ENCODE measurements at places on chromosomes 5 and 9. TPM values are rescaled to one million over a fixed set of nuclear protein-coding genes. Genes with fewer than 3 reads are reported as not detected.

Gene HRCT1
- 2.6 TPM for total RNA-seq

Gene ZDHHC11
- total RNA-seq, result 8.0 TPM

Gene QRFP
- not detected for total RNA-seq

Gene FGF18
- total RNA-seq, result 3.0 TPM

Gene CFAP77
- total RNA-seq, result not detected

- DNase-seq, result no peak
These were observed 79.0 kb downstream of the SGCD start for GRCh38 chr5:156405988-156406387.

- peak; percentile 51 for DNase-seq
These were observed 43.4 kb upstream of the SLC9A3 start for GRCh38 chr5:567664-568060.

- peak; percentile 91 for DNase-seq
These were observed 149.1 kb upstream of the KLF4 start for GRCh38 chr9:107638521-107639310.

GRCh38 chr9:124859803-124860581, 1.8 kb downstream of the RPL35 start:
- no peak for DNase-seq

DNA sequence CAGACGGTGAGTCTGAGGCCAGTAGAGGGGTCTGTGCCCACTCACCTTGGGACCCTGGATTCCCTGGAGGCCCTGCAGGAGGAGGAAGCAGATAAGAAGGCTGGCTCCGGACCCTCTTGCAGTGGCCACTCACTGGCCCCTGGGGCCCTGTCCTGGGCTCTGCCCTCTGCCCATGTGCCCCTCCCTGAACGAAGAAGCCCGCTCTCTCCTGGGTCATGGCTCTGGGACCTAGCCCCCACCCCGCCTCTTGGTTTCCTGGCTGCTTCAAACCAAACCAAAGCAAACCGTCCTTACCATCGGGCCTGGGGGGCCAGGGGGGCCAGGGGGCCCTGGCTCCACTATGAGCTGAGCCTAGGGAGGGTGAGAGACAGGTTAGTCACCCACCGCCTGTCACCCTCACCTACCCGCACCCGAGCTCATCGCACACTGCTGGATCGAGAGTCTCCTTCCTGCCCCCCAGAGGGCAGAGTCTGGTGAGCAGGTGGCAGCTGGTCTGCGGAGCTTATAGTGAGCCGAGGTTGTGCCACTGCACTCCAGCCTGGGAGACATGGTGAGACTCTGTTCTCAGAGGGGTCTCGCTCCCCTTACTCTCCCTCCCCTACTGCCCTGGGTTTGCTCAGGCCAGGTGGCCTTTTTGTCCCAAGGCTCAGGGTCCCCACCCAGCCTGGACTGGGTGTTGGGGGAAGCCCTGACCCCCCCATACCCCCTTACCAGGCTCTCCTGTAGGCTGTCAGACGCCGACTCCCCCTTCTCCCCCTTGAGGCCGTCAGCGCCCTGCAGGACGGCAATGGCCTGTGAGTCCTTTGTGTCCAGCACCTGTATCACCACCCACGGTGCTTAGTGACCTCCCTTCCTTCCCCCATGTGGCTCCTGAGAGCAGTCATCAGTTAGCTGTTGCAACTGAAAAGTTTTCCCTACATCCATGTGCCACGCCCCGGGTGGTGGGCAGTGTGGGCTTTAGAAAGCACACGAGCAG, 15.2 kb upstream of the PHYKPL start:
- no peak for DNase-seq

GRCh38 chr5:180212363-180213255, 3.6 kb upstream of the RASGEF1C start:
- DNase-seq, result peak; percentile 79

DNA sequence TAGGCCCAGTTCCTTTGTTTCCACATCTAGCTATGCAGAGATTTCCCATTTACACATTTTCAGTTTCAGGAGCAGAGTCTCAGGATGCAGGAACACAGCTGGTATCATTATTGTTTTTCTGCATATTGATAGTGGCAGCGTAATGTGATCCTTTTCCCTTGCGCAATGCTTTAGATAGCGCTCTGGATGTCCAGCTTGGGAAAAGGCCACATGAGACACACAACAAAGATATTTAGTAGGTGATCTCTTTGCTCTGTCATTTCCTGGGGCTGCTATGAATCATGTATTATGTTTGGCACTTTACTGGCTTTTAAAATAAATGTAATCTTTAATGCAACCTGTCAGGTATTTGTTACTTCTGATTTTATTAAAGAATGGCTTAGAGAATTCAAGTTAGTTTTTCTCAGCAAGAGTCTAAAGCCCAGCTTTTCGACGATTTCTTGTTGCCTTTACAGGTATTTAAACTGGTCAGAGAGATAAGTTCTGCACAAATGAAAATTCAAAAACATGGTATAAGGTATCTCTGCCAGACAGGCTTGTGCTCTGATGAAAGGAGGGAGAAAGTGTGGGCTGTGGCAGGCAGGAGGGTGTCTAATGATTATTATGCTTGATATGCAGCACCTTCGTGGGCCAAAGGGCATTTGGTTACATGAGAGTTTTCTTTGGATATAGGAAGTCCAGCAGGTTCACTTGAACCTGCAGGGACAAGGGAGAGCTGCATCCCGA, 42.2 kb downstream of the PTTG1 start:
- DNase-seq, result no peak
